Daoy (cell line): ENCODE measurements at places on chromosomes 2 and 18.

GRCh38 chr2:150811259-150811855 lies 323.9 kb upstream of the RND3 start:
- no peak for DNase-seq

- DNase-seq, result no peak
Measured at GRCh38 chr2:47655563-47655880, 127.4 kb upstream of the MSH6 start.

GRCh38 chr2:230668184-230668938 lies 44.3 kb upstream of the CAB39 start:
- peak; percentile 68 for DNase-seq

DNA sequence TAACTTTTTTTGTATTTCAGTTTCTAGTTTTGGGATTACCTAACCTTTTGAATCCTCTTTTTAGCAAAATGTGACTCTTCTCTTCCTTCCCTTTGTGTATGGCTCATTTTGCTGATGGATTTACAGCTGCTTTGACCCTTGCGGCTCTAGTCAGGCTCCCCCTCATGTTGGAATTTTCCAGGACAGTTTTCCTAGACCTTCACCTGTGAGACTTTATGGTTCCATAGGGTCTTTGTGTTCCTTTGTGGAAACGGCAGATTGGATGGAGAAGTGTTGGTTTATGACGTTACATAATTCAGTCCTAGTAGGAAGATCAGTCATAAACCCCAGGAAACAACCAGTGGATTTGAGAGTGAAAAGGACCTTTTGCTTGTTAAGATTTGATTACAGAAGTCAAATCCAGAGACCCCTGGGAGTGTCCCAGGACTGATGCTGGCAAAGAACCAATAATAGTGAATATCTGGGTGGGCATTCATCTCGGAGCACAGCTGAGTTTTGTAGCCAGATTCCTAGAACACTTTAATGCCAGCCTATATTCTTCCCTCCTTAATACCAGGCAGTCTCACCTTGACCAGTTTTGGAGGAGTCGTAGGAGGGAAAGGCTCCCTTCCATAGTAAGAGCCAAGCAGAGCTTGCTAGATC lies 42.7 kb downstream of the SOCS6 start:
- DNase-seq, result no peak

DNA sequence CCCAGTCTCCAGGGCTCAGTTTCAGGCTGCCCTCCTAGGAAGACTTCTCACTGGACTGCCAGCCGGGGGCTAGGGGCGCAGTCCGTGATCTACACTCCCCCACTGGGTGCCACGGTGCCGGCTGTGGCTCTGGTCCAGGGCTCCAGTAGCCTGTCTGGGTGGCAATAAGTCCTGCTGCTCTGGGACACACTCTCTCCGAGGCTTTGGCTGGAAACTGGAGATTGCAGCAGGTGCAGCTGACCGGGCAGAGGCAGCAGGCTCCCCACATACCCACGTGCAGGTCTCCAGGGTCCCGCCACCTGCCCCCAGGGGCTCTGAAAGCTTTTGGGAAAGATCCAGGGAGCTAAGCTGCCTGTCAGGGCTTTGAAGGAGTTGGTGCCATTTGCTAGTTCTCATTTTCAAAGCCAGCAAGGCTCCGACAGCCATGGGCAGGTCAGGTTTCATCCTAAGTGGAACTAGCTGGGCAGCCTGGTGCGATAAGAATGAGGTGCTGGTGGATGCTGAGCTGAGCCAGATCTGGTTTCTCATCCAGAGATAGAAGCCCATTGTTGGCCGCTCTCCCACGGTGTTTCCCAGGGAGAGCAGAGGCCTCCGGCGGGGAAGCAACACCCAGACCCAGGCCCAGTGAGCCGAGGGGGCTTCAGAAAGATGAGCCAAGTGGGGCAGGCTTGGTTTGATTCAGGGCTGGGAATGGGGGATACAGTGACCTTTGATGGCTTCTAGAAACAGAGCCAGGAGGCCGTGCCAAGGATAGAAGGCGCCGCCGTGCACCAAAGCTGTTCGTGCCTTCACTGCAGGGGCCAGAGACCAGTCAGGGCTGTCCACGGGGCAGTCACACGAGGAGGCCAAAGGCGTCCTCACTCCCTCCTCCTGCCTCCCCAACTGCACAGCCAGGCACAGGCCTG lies 141.7 kb upstream of the GPC1 start:
- DNase-seq, result no peak

DNA sequence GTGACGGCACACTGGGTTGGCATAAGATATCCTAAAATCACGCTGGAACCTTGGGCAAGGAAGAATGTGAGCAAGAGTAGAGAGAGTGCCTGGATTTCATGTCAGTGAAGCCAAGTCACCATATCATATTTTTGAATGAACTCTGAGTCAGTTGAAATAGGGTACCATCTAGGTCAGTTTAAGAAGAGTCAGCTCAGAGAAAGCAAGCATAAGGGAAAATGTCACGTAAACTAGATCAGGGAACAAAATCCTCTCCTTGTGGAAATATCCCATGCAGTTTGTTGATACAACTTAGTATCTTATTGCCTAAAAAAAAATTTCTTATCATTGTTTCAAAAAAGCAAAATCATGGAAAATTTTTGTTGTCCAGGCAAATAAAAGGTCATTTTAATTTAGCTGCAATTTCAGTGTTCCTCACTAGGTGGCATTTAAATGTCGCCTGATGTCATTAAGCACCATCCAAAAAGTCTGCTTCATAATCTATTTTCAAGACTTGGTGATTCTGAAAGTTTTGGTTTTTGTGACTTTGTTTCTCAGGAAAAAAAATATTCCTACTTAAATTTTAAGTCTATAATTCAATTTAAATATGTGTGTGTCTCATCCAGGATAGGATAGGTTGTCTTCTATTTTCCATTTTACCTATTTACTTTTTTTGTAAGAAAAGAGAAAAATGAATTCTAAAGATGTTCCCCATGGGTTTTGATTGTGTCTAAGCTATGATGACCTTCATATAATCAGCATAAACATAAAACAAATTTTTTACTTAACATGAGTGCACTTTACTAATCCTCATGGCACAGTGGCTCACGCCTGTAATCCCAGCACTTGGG lies 19.6 kb downstream of the RSAD2 start:
- peak; percentile 32 for DNase-seq

DNA sequence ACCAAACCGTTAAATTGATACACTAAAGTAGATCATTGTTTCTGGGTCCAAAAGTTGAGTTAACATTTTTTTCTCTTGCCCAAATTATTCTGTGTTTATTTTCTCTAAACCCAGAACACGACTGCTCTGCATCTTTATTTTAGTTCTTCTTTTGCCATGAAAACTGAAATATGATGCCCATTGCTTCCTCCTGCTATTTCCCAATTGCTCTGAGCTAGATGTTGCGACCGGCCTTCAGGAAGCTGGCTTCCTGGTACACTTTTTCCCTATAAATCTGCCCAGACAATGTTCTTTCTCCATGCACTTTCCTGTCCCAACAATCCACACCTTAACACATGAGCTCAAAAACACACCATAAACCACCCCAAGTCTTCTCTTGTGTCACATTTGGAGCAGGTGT lies 501.4 kb downstream of the FBXO15 start:
- DNase-seq, result no peak

- DNase-seq, result no peak
Measured at GRCh38 chr2:137049518-137049917, 284.2 kb downstream of the THSD7B start.

DNA sequence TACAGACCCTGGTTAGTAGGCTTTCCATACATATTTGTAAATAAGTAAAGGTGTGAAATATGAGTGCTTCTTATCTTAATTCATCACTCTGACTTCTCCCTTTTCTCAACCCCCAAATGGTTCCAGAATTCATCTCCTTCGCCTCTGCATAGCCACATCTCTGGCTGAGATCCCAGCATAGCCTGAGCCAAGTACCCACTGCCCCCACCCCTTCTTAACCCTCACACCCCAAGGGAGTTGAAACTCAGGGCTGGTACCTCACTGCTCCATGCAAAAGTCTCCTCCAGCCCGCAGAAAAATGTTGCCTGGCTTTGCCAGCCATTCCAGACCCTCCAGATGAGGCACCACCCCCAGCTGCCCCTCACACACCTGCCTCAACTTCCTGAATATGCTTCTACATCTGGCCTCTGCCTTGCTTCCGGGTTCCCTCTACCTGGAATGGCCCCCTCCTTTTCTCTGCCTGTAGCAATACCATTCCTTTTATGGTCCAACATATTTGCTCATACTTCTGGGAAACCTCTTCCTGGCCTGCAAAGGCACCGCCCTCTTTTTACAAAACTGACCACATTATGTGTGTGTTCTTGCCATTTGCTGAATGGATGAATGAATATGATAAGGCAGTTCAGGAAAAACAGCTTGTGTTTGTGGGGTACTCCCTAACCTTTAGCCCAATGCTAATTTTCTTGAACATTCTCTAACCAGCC lies 112.8 kb downstream of the CELF4 start:
- peak; percentile 6 for DNase-seq

- no peak for DNase-seq
Measured at GRCh38 chr2:1978706-1979105, 234.4 kb upstream of the PXDN start.

DNA sequence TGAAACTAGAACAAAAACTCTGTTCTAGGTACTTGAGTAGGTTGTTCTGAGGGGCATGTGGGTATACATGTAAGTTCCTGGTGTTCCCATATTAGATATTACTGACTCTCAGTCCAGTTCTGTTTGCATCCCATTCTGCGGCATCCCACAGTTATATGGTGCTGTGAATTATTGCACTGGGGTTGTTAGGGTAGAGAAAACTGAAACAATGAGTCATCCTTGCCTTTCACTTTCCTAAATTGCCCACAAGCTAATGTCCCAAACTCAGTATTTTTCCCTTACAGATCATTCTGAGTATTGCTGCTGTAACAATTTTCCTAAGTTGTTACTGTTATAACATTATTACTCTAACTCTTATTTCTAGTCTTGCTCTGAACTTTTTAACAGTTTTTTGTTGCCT lies 3.0 kb downstream of the WDR75 start:
- DNase-seq, result peak; percentile 29

GRCh38 chr2:119724656-119725485 lies 34.9 kb upstream of the PTPN4 start:
- no peak for DNase-seq

- DNase-seq, result no peak
Measured at GRCh38 chr2:239231231-239232194, 169.3 kb downstream of the HDAC4 start.

- DNase-seq, result no peak
Measured at GRCh38 chr2:112636605-112637288, 9.0 kb upstream of the SLC20A1 start.

DNA sequence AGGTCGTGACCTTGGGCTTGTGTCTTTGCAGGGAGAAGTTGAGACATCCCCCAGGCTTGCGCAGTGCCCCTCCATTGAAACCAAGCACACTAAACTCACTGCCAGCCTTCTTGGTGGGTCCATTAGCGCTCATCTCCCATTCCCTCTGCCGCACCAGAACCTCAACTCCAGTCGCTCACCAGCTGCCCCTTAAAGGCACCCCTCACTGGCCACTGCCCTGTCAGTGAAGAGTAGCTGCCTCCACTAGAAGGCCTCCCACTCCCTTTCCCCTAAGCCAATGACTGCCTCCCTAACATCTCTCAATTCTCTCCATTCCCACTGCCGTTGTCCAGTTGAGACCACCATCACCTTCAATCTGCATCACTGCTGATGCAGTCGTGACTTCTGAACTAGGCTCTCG lies 114.8 kb upstream of the EPC2 start:
- DNase-seq, result no peak

DNA sequence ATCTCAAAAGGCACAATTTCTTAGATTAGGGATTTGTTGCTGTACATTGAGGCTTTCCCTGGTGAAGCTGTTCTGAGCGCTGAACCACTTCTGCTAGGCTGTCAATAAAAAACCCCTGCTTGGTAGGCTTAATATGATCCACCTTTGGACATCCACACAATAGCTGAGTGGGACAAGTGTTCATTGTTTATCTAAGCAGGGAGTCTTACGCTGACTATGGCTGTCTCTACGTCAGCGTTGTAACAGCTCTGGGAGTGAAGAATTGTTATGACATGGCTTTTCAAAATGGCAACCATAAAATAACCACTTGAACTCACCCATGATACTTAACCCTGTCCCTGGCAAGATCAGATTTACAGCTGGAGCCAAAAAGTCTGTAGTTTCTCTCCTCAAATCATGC lies 111.5 kb upstream of the SULT1C3 start:
- DNase-seq, result no peak

- DNase-seq, result no peak
Measured at GRCh38 chr2:235229236-235229635, 264.6 kb upstream of the AGAP1 start.

- DNase-seq, result no peak
Measured at GRCh38 chr2:56475191-56475590, 291.4 kb downstream of the CCDC85A start.

GRCh38 chr2:211457325-211457724 lies 900.9 kb downstream of the CPS1 start:
- no peak for DNase-seq

- DNase-seq, result no peak
Measured at GRCh38 chr18:62777814-62778213, 62.5 kb downstream of the PHLPP1 start.

GRCh38 chr2:58376592-58376991 lies 135.5 kb upstream of the FANCL start:
- peak; percentile 6 for DNase-seq

DNA sequence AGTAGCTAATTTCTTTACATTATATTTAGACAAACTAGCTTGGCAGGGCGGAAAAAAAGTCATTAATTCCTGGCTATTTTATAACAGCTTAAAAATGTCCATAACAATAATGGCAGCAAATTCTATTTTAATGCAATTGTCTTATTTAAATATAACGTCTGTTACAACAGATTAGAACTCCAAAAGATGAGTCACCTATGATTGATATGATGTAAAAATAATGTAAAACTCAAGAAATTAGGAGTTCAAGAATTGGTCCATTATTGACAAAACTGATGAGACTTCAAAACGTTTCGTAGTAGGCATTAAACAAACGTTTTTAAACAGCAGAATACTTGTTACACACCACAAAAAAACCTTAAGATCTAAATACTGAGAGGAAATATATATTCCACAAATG lies 2.7 kb downstream of the XPO1 start:
- DNase-seq, result no peak
